ENCODE measurements at places on chromosomes 4 and X. TPM values are rescaled to one million over a fixed set of nuclear protein-coding genes. Genes with fewer than 3 reads are reported as not detected.

Gene FGG
- polyA plus RNA-seq: not detected

Gene PRR27
- 0.05 TPM for polyA plus RNA-seq

Gene CXCL1
- polyA plus RNA-seq: 1.4 TPM

Gene GPRIN3
- polyA plus RNA-seq: 15.8 TPM

Gene CPLX1
- polyA plus RNA-seq: 117 TPM

Gene TSPAN7
- 601 TPM for polyA plus RNA-seq

Gene EREG
- polyA plus RNA-seq: 0.14 TPM

Gene DMRTC1B
- 13.7 TPM for polyA plus RNA-seq
